Stimulated activated CD4-positive, alpha-beta T cell treated with anti-CD3 and anti-CD28 coated beads, Interleukin-2, amount 100 ng/mL, for 48 hours (primary cell): ENCODE measurements at places on chromosomes 11 and 22.

DNA sequence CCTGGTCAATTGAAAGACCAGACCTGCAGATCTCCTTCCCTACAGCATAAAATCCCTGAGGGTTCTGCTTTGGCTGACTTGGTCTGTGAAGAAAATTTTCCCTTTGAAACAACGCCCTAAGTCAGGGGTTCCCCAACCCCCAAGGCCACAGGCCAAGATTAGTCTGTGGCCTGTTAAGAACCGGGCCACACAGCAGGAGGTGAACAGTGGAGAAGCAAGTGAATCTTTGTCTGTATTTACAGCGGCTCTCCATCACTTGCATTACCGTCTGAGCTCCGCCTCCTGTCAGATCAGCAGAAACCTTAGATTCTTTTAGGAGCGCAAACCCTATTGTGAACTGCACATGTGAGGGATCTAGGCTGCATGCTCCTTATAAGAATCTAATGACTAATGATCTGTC is 38.2 kb downstream of the CCDC83 start:
- DNase-seq = no peak

GRCh38 chr11:66090288-66090687 is 20.2 kb downstream of the PACS1 start:
- no peak for DNase-seq

DNA sequence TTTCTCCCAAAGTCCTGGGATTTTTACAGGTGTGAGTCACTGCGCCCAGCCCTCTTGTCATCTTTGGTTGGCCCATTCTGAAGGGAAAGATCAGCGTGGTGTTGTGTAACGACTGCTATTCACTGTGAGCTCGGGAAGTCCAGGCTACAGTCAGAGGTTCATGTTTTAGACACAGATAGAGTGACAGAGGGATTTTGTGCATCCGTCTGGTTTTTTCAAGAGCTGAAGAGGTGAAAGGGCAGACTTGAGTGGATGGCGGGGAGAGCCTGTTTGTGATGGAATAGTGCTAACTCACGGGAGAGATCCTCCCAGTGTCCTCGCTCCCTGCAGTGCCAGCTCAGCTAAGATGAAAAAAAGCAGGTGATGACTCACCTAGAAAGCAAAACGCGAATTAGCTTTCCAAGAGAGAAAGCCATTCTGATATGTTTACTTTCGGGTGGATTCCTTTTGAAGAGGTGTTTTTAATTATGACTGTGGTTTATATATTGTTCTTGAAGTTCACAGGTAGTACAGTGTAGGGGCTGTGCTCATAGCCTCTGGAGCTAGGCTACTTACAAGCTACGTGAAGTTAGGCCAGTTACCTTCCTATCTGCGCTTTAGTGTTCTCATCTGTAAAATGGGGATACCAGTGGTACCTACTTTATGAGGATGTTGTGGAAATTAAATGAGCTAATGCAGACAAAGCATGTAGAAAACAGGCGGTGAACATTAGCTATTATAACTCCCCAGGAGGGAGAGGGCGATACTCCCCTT is 67.2 kb downstream of the C11orf91 start:
- DNase-seq = no peak

DNA sequence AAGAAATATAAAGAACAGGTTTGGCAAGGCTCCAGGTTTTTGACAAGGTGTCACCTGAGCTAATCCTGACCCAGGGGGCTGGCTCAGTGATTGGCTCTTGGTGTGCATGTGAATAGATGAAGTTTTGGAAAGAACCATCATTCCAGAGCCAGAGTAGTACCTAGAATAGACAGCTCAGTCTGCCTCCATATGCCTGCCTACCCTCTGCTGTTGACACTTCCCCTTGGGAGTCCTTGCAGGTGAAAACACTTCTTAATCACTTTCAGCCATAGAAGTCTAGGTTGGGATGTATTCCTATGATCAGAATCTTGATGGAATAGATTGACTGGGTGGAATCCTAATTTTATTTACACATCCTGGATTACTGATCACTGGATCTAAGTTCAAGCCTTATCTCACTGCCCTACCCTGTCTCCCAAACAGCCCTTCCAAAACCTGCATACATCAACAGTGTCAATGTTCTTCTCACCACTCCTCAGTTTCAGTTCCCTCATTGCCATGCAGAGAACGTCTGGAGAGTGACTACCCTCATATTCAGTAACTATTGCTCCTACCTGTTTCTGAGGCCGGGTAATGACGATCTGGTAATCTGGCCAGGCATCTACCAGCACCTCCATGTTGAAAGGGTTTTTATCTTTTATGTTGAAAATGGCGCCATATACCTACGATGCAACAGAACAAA is 6.7 kb downstream of the GLYATL2 start:
- no peak for DNase-seq

DNA sequence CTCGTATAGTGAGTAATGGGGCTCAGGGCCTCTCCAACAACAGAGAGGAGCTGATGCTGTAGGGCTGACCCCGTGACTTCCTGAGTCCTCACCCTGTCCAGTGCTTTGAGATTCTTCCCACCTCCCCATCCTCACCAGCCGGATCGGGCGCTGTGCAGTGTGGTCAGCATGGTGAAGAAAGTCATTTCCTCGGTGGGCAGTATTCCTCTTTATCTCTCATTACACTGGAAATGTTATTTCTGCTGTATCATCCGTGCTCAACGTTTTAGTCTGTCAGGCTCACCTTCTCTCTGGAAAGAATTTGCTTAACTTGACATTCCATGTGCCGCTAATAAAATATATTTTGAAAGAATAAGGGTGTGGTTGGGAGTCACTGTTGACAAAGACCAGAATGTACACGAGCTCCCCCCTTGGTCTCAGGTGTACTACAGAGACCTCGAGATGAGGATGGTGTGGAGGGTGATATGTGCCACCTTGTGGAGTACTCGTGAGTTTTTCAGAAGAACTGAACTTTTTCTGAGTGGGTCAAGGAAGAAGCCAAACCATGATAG is 25.7 kb upstream of the SCGB1A1 start:
- DNase-seq = no peak

DNA sequence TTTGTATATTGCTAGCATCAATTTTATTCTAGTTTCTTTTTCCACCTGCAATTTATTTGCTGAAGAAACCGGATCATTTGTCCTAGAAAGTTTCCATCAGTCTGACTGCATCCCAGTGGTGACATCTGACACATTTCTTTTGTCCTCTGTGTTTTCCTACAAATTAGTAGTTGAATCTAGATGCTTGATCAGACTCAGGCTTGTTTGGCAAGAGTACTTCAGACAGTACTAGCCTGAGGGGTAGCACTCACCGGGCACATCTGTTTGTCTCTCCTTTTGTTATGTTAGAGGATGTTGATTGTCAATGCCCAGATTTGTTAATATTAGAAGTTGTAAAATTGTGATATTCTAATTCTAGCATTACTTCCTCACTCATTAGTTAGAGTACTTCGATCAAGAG is 204.8 kb downstream of the SWAP70 start:
- DNase-seq = no peak

DNA sequence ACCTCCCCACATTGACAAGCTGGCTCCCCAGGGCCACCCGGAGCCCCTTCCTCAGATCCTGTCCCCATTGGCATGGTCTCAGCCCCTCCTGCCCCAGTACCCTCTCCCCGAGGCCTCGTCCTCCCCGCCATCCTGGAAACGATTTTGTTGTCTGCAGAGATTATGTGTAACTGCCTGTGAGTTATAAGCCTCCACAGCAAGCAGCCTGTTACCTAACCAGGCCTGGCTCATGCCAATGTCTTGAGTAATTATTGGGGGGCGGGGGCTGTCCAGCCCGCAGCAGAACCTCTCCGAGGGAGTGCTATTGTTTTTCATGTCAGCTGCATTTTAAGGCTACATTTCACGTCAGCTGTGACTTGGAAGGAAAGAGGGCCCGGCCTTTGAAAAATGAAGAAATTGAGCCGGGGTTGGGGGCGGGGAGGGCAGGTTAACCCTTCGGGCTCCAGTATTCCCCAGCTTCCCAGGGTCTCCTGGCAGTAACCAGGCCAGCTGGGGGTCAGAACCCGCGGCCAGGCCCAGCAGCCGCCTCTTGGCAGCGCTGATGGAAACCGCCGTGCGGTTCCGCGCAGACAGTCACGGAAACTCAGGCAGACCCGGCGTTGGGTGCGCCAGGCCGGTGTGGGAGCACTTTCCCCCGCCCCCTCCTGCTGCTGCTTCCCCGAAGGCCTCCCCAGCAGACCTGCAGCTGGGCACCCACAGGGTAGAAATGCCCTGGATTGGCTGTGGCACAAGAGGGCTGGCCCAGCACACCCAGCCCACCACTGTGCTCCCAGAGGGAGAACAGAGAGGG is 59.5 kb downstream of the CDKN1C start:
- DNase-seq = no peak

DNA sequence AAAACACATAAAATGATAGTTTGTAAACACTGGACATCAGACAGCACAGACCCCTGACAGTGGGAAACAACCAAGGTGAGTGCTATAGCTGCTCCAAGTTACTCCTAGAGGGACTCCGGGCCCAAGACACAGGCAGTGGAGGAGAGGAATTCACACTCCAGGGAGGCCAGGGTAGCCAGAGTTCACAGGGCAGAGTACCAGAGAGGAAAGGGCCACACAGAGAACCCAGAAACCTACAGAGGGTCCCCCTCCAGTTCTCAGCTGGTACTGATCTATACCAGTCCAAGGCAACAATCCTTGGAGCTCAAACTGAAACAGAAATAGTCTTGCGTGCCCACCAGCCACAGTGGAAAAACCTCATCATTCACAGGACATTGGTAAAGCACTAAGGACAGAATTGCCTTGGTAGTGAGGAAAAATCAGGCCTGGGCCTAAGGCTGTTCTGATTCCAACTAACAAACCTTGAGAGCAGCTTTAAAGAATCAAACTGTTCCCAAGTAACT is 7.6 kb downstream of the VPS37C start:
- no peak for DNase-seq

- no peak for DNase-seq
Observed at GRCh38 chr11:12249590-12250260, 127.6 kb upstream of the PARVA start.

GRCh38 chr11:75631086-75631730 is 37.6 kb downstream of the MAP6 start:
- DNase-seq = no peak

DNA sequence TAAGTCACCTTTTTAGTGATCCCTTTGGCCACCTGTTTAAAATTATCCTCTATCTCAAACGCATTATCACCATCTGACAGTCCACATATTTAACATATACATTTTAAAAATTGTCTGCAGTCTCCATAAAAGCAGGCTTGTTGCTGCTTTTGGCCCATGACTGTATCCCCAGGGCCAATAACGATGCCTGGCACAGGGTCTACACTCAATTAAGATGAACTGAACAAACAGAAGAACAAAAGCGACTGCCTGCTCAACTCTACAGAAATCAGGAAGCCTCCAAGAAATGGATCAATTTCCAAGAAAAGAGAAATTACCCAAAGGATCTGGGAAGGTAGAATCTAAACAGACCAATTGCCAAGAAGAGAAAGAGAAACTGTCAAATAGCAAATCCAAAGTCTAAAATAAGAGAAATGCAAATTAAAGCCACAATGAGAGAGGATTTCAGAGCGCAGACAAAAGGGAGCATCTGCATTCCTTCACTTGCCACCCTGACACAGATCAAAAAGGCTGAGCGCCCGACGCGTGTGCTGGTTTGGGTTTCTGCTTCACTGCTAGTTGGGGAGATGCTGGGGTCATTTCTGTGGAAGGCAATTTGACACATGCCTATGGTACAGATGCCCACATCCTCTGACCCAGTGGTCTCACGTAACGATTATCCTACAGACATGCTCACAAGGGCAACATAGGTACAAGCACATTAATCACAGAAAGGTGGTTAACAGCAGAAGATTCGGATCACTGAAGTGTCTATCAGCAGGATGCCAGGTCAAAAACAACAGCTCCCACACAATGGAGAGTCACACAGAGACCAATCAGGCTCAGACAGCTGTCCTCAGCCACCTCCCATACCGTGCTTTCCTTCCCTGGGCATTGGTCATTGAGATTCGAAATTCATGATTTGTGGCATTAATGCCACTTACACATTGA is 55.9 kb downstream of the SHISAL1 start:
- DNase-seq = no peak

DNA sequence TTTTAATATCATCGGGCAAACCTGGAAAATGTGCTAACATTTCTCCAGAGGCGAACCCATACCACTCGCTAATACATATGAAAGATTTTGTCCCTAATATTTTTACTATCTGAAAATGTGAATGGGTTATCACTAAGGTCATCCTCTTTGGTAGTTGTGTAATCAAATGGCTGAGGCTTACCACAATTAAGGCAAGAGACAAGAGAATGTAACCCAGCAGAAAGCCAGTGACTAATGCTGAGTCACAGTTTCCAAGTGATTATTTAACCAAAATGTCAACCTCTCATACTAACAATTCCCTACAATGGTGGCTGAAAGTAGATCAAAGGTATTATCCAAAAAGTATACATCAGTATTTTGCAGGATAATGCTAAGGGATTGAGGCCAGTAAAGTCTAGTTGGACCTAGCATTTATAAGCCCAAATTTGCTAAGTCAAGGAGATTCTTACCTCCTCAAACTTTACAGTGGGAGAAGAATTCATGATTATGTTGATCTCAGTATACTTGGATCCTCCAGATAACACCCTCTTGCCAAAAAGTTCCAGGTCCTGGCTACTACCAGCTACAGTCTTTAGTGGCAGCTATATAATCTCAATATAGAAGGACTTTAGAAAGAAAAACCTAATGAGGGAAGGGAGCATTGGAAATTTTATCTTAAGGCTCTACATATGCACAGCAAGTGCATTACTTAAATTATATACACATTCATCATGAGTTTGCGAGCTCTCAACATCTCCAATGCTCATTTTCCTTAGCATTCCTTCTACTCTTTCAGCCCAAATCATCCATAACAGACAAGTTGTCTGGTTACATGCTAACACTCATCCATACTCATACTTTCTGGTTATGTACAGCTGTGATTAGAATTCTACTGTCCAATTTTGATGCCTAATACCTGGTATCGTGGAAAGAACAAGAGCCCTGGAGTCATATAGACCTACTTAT is 25.4 kb downstream of the SIK3 start:
- DNase-seq = no peak

DNA sequence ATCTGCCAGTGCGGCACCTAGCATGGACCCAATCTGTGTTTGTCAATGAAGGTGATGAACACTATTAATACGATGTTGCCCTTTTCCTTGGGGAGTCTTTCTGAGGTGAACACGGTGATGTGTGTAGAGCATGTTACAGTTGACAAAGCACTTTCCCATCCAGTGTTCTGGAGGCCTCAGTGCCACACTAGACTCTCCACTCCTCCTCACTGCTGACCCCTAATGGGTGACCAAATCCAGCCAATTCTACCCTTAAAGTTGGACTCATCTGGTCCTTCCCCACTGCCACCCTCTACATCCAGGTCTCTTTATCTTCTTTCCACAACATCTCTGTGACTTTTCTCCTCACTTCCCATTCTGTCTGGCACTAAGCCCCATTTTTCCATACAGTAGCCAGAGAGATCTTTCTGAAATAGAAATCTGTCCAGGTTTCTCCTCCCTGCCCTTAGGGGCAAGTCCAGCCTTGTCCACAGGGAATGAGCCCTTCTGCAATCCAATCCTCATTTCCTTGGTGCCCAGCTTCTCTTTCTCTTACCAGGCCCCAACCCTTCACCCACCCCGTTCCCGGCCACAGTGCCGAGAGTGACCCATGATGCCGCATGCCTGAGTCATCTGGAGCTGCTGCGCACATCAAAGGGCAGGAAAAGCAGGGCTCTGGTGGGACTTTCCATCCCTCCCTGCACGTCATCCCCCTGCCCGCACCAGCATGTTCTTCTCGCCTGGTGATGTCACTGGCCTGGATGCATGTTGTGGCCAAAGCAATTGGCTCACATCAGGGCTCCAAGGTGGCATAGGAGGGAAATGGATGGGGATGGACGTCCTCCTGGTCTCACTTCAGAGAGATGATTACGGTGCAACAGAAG is 64.2 kb downstream of the RASSF10 start:
- DNase-seq = no peak

GRCh38 chr22:31825513-31825912 is 71.7 kb downstream of the DEPDC5 start:
- DNase-seq = no peak
